ENCODE measurements at places on chromosomes 5 and 9.

DNA sequence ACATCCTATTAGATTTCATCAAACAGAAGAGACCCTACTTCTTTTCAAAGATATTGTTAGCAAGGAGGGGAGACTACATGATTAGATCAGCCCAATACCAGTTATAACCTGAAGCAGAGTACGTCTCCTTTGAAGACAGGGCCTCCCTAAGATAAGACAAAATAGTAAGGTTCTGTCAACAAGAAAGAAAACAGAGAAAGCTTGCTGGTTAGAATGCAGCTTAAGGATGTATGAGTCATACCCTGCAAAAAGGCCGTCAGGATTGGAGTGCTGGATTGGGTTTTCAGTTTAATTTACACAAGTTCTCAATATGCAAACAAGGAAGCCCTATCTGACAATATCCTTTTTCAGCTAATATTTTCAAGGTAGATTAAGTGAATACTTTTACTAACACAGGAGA lies 1581.2 kb upstream of the WWC1 start:
- no peak for DNase-seq

DNA sequence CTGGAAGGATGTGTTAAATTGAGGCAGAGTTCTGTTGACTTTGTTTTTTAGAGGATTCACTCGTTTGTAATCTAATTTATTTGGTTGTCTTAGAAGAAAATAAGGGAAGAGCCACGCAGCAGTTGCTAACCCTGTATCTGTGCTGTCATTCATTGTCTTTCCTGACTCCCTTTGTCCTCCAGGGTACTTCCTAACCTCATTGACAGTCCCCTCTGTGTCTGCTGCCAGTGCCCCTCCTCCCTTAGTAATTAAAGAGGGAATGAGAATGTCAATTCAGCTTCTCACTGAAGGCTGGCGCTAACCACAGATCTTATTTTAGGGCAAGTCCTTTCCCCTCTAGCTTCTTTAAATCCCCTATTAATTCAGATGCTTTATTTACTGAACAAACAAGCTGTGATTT lies 84.0 kb downstream of the MAST4 start:
- no peak for DNase-seq

DNA sequence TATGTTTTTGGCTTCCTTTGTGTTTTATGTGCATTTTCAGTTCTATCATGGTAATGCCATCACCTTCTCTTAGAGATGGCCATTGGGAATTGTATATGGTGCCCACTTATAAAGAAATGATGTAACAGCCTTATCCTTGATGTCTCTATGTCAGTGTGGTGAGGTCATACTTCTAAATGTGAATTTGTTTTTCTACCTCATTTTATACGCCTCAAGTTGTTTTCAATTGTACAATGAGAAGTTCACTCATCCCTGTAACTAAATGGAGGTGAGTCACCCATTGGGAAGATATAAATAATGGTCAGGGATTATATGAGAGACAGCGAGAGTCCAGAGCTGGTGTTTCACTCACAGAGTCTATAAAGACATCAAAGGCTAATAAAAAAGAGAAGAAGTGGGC lies 402.4 kb downstream of the AGTPBP1 start:
- DNase-seq: no peak

DNA sequence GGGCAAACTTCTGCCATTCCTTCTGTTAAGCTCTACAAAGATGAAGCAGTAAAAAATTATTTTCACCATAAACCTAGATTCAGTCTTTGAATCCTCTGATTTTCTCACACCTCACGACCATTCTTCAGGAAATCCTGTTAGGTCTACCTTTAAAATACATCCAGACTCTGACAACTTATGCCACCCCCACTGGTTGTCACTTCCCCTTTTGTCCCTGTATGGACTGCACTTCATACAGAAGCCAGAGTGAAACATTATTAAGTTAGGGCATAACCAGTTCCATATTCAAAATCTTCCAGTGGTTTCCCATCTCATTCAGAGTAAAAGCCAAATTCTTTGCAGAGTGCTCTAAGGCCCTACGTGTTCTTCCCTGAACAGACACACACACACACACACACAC lies 499.8 kb downstream of the RASEF start:
- DNase-seq: no peak

DNA sequence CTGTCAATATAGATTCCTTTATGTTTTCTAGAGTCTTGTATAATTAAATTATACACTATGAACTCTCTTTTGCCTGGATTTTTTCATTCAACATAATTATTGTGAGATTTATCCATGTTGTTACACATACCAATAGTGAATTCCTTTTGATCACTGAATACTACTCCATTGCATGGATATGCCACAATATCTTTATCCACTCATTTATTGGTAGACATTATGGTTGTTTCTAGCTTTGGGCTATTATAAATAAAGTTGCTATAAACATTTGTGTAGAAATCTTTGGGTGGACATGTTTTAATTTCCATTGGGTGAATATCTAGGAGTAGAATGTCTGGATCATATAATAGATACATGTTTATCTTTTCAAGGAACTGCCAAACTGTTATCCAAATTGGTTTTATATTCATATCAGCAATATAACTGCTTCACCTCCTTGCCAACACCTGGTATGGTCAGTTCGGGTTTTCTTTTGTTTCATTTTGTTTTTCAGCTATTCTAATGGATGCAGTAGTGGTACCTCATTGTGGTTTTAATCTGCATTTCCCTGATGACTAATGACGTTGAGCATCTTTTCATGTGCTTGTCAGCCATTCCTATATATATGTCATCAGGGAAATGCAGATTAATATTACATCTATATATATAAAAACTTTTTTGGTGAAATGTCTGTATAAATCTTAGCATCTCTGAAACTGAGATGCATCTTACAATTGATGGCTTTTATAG lies 32.1 kb upstream of the TCF7 start:
- no peak for DNase-seq

DNA sequence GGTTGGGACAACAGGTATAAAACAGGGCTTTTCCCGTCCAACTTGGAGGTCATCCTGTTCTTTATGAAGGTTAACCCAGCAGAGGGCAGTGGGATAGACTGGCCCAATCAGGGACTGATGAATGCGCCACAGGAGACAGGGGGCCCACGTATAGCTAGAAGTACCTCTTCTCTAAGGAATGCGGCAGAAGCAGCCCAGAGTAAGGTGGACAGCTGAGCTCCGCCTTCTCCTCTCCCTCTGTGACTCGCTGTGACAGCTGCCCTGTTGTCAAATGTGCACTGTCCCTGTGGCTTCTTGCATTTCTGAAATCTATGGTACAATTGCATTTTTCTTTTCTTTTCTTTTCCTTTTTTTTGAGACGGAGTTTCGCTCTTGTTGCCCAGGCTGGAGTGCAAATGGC lies 306.6 kb downstream of the FBXL7 start:
- DNase-seq: no peak

- DNase-seq: no peak
Observed at GRCh38 chr5:123937230-123937629, 425.3 kb downstream of the CSNK1G3 start.

GRCh38 chr9:137262909-137263285 lies 7.8 kb downstream of the NELFB start:
- DNase-seq: no peak

DNA sequence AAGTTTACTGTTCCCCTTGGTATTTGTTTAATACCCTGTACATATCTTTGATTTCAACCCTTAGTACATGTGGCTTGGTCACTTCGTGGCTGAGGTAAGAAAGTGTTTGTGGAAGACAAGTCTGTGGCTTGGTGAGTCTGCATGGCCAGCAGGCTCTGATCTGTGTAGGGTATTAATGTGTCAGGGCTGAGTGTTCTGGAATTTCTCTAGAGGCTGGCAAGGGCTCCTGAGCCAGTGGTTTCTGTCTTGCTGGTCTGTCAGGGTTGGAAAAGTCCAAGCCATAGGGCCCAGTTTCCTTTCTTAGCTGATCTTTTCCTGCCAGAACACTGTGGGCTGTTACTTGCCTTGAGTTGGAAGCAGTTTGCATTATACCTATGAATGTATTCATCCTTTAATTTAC lies 48.0 kb upstream of the FBXL7 start:
- DNase-seq: no peak

DNA sequence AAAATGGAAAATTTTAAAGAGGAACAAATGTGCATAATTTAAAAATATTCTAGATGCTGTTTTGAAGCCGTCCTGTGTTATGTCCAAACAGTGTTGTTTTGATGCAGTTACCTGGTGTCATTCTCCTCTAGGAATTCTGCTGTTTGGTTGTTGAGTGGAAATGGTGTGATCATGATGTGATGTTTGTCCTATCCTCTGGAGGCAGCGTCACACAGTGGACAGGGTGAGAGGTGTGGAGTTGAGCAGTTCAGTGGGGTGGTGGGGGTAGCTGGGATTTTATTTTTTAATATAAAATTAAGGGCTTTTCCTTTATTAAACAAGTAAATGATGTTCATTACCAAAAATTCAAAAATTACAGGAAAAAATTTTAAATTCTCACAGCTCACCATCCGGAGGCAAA lies 31.2 kb downstream of the PRDM6 start:
- no peak for DNase-seq

GRCh38 chr5:78005021-78005785 lies 229.1 kb upstream of the TBCA start:
- peak; percentile 72 for DNase-seq

Data from NCI-H1930 (cell line).